ENCODE measurements at places on chromosomes 12 and 14. TPM values are rescaled to one million over a fixed set of nuclear protein-coding genes. Genes with fewer than 3 reads are reported as not detected.

Gene LRRC9
- not detected for total RNA-seq

Gene C12orf43
- total RNA-seq = 12.7 TPM

Gene KRT79
- total RNA-seq = not detected

Gene CDK4
- total RNA-seq = 208 TPM

Gene CFAP73
- total RNA-seq = not detected

Gene GLS2
- not detected for total RNA-seq

Gene OR4K1
- not detected for total RNA-seq

Gene PTPRB
- total RNA-seq = 3.6 TPM

DNA sequence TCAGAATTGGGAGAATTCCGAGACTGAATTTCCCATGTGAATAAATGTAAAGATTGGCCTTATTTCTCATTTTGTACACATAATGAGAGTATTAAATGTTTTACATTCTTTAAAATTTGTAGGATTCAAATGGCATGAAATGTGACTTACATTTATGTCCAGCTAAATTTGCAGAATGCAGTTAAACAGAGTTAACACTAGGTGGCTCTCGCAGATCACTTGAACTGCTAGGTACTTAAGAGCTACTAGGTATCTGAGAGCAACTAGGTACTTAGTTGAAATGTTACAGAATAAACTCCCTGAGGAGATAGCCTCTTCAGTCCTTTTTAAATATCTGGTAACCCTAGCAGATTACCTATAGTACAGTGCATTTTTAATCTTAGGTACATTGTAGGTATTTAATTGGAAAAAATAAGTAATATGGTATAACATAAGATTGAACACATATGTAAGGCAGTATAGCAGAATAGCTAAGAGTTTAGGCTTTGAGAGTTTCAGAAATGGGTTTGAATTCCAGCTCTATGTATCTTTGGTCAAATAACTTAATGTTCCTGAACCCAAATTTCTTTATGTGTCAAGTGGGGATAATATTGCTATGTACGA is 73.8 kb downstream of the KIAA0586 start:
- peak; percentile 92 for DNase-seq

GRCh38 chr14:92897922-92898565 is 24.9 kb upstream of the CHGA start:
- peak; percentile 2 for DNase-seq

- DNase-seq = no peak
These were observed 127.5 kb downstream of the PAPOLA start for GRCh38 chr14:96629558-96630222.

All from fibroblast of the aortic adventitia (primary cell).